ENCODE measurements at places on chromosomes 3 and 15. TPM values are rescaled to one million over a fixed set of nuclear protein-coding genes. Genes with fewer than 3 reads are reported as not detected.
A peak's percentile ranks its signal among the peaks of the same experiment; 100 is the strongest.

DNA sequence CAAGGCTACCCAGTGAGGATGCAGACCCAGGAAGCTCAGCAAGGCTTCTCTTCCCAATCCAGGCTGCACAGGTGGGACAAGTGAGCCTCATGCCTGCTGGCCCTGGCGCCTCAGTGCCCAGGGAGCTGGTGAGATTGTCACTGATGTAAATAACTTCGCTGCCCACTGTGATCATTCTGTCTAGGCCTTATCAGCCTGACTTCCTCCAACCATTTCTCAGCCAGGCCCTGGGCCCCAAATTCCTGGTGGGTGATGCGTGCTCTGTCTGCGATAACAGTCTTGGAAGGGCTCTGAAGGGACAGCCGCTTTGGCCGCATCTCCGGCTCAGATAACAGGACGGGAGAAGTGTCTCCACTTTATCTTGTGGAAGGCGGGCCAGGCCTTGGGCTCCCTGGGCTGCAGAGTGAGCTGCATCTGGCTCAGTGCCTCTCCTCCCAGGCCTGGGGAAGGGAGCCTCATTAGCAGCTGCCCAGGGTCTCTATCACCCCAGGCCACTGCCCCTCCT is 2.2 kb upstream of the FBLN2 start:
- DNase-seq: no peak

DNA sequence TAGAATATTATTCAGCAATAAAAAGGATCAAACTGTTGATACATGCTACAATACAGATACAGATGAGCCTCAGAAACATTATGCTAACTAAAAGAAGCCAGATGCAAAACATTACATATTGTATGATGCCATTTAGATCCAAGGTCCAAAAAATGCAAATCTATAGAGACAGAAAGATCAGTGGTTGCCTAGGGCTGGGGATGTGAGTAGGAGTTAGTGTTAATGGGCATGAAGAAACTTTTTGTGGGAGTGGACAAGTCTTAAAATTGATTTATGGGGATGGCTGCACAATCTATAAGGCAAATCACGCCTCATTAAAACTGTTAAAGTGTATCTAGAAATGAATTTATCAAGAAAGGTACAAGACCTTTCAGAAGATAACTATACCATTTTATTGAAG is 45.0 kb downstream of the EHHADH start:
- DNase-seq: no peak

DNA sequence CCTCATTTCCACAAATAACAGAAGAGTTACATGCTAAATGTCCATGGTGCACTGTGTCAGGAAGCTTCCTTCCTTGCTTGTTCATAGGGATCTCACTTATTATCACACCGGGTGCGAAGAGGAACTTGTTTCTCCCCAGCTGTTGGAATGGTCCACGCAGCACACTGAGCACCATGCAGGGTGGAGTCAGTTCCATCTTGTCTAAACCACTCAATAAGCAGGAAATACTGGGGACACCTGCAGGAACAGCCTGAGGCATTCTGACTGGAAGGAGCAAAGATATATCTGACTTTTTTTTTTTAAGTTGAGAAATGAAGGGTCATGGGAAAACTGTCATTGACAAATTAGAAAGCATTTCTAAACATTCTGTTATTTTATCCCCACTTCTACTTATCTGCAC is 70.0 kb upstream of the WDR72 start:
- DNase-seq: no peak

- DNase-seq: peak; percentile 68
Measured at GRCh38 chr3:138774529-138775253, 60.0 kb downstream of the PIK3CB start.

- no peak for DNase-seq
Measured at GRCh38 chr3:33128706-33129105, 14.9 kb downstream of the CRTAP start.

DNA sequence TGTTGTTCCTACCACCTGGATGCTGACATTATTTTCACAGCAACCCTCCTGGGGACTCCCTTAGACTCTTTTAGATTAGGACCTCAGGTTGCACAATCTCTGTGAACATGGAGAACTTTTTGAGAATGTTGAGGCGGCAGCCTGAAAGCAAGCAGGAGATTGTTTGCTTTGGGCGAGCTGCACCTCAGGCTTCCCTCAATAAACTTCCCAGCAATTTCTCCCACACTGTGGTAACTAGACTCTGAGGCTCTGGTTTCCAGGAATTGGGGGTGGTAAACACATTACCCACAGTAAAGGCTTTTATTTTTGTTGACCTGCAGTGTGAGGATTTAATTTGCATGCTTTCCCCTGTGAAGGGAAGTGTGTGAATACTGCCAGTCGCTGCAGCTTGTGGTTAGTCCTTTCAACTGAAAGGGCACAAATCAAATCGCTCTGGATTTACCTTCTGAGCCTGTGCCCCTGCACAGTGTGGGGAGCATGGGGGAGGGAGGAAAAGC is 35.2 kb upstream of the SIAH2 start:
- DNase-seq: no peak

- DNase-seq: no peak
Measured at GRCh38 chr3:32436816-32437189, 45.1 kb downstream of the CMTM7 start.

GRCh38 chr15:38168467-38169070 is 84.1 kb upstream of the SPRED1 start:
- DNase-seq: no peak

DNA sequence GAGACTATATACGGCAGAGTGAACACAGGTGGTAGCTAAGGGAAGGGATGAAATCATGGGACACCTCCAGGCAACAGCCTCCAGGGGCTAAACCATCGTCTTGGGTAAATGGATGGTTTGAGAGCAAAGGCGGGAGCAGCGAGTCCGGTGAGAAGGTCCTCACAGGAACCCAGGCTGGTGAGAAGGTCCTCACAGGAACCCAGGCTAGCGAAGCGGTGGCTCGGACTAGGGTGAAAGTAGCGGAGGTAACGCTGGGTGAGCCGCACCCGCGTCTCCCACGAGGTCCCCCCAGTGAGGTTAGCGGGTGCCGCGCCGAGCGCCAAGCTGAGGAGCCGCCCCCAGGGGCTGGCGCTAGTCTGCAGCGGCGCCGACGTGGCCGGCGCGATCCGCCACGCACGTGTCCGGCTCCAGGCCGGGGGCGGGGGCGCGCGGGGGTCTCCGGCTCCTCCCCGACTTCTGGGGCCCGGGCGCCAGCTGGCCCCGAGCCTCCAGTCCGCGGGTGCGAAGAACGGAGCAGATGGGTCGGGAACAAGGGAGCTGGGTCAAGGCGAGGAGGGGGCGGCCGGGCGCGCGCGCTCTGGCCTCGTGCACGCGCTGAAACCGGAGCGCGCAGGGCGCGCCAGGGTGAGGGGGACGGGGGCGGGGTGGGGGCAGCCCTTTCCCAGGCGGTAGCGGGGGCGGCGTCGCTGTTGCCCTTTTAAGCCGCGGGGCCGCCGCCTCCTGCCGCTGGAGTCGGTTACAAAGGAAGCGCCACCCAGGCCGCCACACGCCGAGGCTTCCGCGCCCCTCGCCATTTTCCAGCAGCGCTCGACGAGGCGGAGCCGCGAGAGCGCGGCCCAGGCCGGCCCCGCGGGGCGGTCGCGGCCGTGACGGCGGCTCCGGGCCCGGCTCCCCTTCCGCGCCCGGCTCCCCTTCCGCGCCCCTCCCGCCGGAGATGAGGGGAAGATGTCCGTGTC is at the start of gene UBE2Q2:
Gene UBE2Q2 (plus strand): TSS at position 726 of the 956 bp plus-strand sequence. CDS start 220 bp downstream, at position 946.
- DNase-seq: peak; percentile 42

DNA sequence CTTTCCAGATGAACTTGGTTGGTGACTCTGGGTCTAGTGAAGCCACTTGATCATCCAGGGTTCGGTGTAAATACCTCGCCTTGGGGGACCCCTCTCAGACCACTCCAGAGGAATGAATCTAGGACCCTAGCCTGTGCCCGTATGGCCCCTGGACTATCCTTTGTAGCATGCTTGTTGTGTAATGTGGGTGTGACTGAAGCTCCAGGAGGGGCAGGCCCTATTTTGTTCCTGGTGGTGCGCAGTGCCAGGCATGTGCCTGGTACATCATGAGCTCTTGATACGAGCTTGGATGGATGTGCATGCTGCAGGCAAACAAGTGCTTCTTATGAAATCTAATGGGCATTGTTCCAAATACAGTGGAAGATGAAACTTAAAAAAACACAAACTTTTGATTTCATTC is 82.8 kb downstream of the EBLN2 start:
- no peak for DNase-seq

GRCh38 chr15:98568382-98569017 is 79.8 kb upstream of the IGF1R start:
- no peak for DNase-seq

- no peak for DNase-seq
Measured at GRCh38 chr3:186042521-186043202, 66.2 kb downstream of the ETV5 start.

GRCh38 chr15:69058830-69059556 is 44.5 kb downstream of the NOX5 start:
- DNase-seq: peak; percentile 92

GRCh38 chr3:98901119-98901391 is 440 bp downstream of the DCBLD2 start:
- peak; percentile 20 for DNase-seq

- no peak for DNase-seq
Measured at GRCh38 chr3:51581524-51581923, 43.0 kb downstream of the RAD54L2 start.

- DNase-seq: no peak
Measured at GRCh38 chr15:75200765-75201615, 692 bp upstream of the C15orf39 start.

- peak; percentile 61 for DNase-seq
Measured at GRCh38 chr15:96353930-96354730, 23.6 kb downstream of the NR2F2 start.

GRCh38 chr3:180408654-180409053 is 193.3 kb upstream of the TTC14 start:
- no peak for DNase-seq

DNA sequence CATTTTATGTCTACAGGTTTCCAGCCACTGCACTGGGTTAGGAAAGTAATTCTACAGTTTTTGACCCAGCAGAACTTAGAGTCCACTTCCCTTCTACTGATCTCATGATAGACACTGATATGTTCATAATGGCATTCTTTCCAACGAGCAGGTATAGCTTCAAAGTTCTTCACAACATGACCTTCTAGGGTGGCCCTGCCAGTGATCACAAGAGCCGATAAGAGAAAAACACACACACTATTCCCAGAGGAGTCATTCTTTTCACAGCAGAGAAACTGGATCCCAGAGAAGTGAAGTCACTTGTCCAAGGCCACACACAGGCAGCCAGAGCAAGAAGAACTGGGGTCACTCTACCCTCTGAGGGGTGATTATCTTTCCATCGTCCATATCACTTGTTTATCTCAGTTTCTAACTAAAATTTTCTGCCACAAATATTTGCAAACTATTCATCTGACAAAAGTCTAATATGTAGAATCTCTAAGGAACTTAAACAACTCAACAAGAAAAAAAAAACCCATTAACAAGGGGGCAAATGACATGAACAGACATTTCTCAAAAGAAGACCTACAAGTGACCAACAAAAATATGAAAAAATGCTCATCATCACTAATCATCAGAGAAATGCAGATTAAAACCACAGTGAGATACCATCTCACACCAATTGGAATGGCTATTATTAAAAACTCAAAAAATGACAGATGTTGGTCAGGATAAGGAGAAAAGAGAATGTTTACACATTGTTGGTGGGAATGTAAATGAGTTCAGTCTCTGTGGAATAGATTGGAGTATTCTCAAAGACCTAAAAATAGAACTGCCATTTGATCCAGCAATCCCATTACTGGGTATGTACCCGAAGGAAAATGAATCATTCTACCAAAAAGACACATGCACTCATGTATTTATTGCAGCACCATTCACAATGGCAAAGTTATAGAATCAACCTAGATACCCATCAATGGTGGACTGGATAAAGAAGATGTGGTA is 31.5 kb downstream of the SPTSSB start:
- no peak for DNase-seq

GRCh38 chr3:118213892-118214291 is 820.8 kb downstream of the IGSF11 start:
- DNase-seq: no peak

DNA sequence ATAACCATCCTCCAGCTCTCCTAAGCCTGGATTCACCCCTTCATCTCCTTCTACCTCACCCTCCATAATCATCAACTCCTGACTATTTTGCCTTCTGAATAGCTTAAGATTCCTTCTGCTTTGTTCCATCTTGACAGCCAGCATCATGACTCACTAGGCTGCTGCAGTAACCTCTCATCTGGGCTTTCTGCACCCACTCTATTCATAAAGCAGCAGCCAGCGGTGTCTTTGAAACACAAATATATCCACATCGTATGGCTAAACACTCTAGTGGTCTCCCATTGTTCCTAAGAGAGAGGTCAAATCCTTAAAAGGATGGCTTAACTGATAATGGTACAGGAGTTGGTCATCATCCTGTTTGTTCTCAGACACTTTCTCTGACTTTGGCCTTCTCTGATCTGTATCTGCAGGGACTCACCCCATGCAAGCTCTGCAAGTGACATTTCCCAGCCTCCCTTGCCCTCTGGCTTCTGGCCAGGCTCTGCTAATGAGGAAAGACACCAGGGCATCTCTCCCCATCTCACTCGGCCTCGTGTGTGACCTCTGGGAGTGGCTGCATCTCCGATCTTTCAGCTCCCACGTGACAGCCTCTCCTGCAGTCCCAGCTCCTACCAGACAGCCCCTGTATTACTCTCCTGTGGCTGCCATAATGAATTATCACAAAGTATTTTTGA is 6.2 kb downstream of the GRK7 start:
- peak; percentile 18 for DNase-seq

DNA sequence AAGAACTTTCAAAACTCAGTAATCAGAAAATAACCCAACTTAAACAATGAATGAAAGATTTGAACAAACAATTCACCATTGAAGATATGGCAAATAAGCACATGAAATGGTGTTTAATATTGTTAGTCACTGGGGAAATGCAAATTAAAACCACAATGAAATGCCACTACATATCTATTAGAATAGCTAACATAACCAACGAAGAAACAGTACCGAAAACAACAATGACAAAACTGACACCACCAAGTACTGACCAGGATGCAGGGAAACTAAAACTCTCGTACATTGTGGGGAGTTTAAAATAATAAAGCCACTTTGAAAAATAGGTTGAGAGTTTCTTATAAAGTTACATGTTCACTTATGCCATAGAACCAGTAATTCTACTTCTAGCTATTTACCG is 69.1 kb downstream of the KBTBD8 start:
- DNase-seq: no peak

FAM107A gene
- 6.4 TPM for total RNA-seq

PLSCR5 gene
- not detected for total RNA-seq

PPP1R2 gene
- total RNA-seq: 68.1 TPM

DUOX1 gene
- total RNA-seq: 23.4 TPM

FOXB1 gene
- not detected for total RNA-seq

BCHE gene
- total RNA-seq: 4.0 TPM

GHRL gene
- 2.2 TPM for total RNA-seq

CPN2 gene
- total RNA-seq: 0.12 TPM

RBMS3 gene
- total RNA-seq: 49.6 TPM

ZDHHC19 gene
- 1.2 TPM for total RNA-seq

ALDH1L1 gene
- 9.0 TPM for total RNA-seq

ARL6 gene
- 8.9 TPM for total RNA-seq

CHL1 gene
- 17.9 TPM for total RNA-seq

GATM gene
- total RNA-seq: 136 TPM

C3orf20 gene
- total RNA-seq: not detected
